ENCODE measurements at places on chromosomes 2 and 18.

DNA sequence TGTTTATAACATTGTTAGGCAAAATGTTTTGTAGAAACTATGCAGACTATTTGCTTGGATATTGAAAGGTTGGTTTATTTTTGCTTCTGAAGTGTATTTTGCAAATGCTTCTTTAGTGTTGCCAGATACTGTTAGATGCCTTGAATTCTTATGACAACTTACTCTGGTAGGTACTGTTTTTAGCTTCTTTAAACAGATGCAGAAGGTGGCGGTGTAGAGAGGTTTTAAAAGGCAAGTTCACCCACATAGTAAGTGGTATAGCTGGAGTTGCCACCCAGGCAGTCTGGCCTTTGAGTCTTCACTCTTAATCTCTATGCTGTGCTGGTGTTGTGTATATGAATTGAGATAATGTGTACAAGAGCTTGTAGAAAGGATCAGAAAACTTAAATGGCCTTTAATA is 3.6 kb downstream of the PCYOX1 start:
- DNase-seq = no peak

DNA sequence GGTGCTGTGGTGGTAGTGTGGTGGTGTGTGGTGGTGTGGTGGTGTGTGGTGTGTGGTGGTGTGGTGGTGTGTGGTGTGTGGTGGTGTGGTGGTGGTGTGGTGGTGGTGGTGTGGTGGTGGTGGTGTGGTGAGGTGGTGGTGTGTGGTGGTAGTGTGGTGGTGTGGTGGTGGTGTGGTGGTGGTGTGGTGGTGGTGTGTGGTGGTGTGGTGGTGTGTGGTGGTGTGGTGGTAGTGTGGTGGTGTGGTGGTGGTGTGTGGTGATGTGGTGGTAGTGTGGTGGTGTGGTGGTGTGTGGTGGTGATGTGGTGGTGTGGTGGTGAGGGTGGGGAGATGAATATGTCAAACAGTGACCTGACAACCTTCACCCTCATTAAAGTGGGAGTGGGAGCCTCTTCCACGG is 55.6 kb upstream of the DLGAP1 start:
- no peak for DNase-seq

DNA sequence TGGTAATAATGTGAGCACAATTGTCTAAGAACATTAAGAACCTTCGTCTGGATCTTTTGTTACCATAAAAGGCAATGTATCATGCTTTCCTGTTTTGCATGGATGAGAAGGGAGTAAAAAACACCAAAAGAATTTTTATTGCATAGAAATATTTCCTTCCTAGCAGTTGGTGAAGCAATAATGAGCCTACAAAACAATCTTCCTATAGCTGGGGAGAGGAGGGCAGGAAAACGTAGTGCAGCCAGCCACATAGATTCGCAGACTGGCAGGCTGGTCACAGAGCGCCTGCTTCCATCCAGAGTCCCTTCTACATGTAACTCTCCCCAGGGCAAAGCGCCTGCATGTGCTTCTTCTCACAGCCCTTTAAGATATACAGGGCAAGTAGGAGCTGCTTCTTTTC is 190.4 kb downstream of the BABAM2 start:
- no peak for DNase-seq

DNA sequence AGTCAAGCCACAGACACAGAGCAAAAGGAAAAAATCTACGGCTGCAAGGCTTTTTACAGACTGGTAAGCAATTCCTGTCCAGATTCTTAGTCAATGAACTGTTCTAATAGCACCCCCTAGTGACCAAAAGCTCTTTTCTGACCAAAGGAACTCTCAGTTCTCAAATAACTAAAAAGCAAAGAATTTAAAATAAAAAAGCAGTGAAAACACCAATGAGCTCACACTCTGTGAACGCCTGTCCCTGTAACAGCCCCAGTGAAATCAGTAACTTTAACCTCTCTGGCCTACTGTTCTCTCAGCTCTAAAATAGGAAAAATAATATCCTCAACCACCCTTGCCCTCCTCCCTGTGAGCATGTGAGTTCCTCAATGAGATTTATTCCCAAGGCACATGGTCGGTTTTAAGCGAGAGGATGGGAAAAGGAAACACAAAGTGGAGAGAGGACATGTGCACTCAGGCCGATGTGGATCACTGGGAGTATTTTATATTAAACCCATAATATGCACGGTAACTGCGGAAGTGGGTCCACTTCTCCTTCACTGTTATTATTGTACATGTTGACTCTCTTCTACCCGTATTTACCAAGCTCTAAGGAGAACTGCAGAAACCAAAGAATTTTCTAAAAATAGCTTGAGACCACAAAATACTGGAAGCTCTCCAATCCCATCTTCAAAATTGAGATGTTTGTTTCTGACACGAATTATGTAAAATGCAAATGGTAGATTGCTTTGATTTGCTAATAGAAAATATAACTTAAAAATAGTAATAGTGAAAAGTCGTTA is 128.5 kb downstream of the STK39 start:
- DNase-seq = peak; percentile 48

GRCh38 chr2:133484784-133485183 is 83.5 kb downstream of the NCKAP5 start:
- DNase-seq = no peak

DNA sequence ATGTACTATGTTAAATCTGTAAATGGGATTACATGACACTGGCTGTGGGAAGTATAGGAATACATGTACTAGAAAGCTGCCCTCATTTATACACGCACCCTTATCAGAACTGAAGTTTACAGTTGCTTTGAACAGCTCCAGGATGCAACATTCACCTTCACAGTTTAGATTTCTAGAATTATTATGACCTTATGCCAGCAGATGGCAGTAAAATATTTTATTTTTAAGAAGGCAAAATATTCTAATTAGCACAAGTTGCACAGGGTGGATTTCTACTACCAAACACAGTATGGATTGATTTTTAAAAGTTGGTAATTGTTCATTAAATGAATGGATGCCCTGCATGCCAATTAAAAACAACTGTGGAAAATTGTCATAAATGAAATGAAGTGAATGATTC is 670.4 kb downstream of the KCNJ3 start:
- no peak for DNase-seq

DNA sequence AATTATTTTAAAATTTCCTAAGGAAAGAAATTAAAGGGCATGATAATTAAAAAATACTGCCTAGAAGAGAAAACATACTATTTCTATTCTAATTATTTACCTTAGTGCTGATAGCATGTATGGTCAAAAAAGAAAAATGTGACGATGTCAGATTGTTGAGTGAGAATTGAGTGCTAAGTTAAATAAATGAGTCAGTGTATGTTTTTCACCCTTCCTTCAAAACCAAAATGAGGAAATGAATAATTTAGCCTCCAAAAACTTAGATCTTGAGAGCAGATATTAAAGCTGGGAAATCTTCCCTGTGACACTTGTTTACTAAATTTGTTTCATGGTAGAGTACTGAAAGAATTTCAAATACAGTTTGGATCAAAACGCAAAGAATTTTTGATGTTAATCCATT is 58.6 kb upstream of the NYAP2 start:
- no peak for DNase-seq

DNA sequence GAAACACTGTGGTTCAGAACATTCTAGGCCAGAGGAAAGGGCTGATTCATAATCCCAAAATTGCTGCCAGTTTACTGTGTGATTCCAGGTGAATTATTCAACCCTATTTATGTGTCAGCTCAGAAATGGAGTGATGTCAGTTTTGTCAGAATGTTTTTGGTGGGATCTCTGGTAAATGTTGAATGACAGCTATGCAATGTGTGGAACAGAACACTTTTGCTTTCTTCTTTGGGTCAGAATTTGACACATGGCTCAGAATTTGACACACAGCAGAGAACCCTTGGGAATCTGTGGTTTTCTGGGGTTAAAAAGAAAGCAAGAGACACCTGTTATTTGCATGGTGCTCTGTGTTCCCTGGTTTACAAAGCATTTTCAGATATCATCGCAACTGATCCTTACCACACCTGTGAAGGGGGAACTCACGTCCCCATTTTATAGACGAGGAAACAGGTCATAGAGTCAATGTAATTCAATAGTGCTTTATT is 1.6 kb upstream of the MTA3 start:
- no peak for DNase-seq

- peak; percentile 64 for DNase-seq
These were observed 57.1 kb downstream of the ADCYAP1 start for GRCh38 chr18:961644-962355.

DNA sequence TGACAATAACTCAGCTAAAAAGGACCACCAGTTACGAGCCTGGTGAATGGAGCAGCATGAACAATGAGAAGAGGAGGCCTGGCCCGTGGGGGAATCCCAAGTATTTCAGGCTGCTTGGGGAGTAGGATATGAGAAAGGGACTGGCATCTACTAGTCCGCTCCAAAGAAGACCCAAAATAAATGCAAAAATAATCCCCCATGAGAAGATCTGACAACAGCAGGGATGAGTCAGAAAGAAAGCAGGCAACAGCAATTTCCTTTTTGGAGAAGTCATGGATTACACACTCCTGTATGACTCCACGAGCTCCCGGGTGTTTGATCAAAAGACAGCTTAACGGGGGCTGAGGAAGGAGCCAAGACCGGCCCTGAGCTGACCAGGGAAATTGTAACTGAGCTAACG is 111.4 kb downstream of the SOX11 start:
- no peak for DNase-seq
